ENCODE measurements at places on chromosomes 7 and 10. TPM values are rescaled to one million over a fixed set of nuclear protein-coding genes. Genes with fewer than 3 reads are reported as not detected.
A peak's percentile ranks its signal among the peaks of the same experiment; 100 is the strongest.

CHST15 gene
- total RNA-seq: 0.42 TPM

TYW1B gene
- 4.0 TPM for total RNA-seq

DNA sequence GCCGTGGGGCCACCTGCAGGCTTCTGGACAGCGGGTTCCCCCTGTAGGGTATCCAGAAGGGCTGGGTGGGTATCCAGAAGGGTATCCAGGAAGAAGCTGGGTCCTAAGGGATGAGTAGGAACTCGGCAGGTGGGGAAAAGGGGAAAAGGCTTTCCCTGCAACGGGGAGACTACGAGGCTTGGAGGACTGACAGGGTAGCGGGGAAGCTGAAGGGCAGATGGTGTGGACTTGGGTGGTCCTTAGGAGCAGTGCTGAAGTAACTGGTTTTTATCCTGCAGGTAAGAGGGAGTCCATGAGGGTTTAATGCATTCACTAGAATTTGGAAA is 525 bp downstream of the UBE2D4 start:
- H3K36me3 ChIP-seq: no peaks in the 10 kb centered on the region
- H3K27ac ChIP-seq: peak overlapping the region; percentile 80
- peaks cover 33% of the 10 kb centered on the region for H3K4me1 ChIP-seq
- H3K4me3 ChIP-seq: peak overlapping the region; percentile 67

GRCh38 chr10:80471715-80472233 is 17.7 kb downstream of the TSPAN14 start:
- H3K27ac ChIP-seq: peak overlapping the region; percentile 46
- DNase-seq: no peak
- peak overlapping the region; percentile 23 for H3K4me3 ChIP-seq
- H3K27me3 ChIP-seq: no peaks in the 10 kb centered on the region
- peaks cover 51% of the 10 kb centered on the region for H3K36me3 ChIP-seq

- H3K27ac ChIP-seq: no peak overlapping the region
- H3K4me3 ChIP-seq: no peak overlapping the region
- H3K27me3 ChIP-seq: no peaks in the 10 kb centered on the region
- H3K36me3 ChIP-seq: peaks cover 4% of the 10 kb centered on the region
Observed at GRCh38 chr10:16794005-16794404, 23.2 kb downstream of the RSU1 start.

- H3K4me1 ChIP-seq: peaks cover 47% of the 10 kb centered on the region
- no peak overlapping the region for H3K4me3 ChIP-seq
- no peaks in the 10 kb centered on the region for H3K36me3 ChIP-seq
- no peak for DNase-seq
Observed at GRCh38 chr10:86411852-86412560, 45.4 kb upstream of the GRID1 start.

GRCh38 chr7:18455606-18456005 is 39.9 kb upstream of the HDAC9 start:
- DNase-seq: no peak
- H3K27ac ChIP-seq: no peak overlapping the region
- H3K4me3 ChIP-seq: no peak overlapping the region
- no peaks in the 10 kb centered on the region for H3K4me1 ChIP-seq
- H3K27me3 ChIP-seq: no peaks in the 10 kb centered on the region
- H3K36me3 ChIP-seq: no peaks in the 10 kb centered on the region

- no peak overlapping the region for H3K27ac ChIP-seq
- no peaks in the 10 kb centered on the region for H3K36me3 ChIP-seq
- H3K4me3 ChIP-seq: no peak overlapping the region
- no peaks in the 10 kb centered on the region for H3K27me3 ChIP-seq
Observed at GRCh38 chr7:12756821-12757220, 69.4 kb downstream of the ARL4A start.

DNA sequence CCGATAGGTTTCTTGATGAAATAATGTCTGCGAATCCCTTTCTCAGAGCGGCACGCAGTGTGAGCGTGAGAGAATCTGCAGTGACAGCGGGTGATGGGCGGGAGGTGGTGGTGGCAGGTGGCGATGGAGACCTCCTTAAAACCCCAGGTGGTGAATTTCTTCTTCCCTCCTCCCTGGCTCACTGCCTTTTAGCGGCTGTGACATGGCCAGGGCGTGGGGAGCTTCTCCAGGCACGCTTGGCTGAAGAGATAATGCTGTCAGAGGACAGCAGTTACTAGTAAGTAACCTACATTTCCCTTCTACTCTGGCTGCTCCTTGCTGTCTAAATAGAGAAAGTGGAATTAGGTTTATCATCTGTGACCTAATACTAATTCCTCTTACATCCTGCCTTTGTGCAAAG is 141.4 kb upstream of the INSYN2A start:
- no peaks in the 10 kb centered on the region for H3K36me3 ChIP-seq
- H3K4me1 ChIP-seq: peaks cover 3% of the 10 kb centered on the region
- no peaks in the 10 kb centered on the region for H3K27me3 ChIP-seq
- no peak for DNase-seq
